ENCODE measurements at places on chromosomes 11 and 22.
A peak's percentile ranks its signal among the peaks of the same experiment; 100 is the strongest.

DNA sequence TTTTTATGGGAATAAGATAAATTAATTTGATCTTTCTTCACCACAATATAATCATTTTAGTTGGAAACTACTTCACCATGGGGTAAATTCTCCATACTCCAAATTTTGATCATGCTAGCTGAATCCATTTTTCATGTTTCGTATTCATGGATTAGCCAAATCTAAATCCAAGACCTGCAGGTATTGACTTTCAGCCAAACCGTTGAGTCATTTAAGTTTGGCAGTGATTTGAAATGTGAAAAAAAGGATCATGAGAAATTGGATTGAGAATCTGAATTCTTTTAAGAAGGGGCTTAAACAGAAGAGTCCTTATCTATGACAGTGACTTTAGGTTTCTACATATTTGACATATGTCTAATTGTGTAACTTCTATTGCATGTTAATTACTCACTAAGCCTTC is 5.3 kb downstream of the GAS2 start:
- no peak for DNase-seq

DNA sequence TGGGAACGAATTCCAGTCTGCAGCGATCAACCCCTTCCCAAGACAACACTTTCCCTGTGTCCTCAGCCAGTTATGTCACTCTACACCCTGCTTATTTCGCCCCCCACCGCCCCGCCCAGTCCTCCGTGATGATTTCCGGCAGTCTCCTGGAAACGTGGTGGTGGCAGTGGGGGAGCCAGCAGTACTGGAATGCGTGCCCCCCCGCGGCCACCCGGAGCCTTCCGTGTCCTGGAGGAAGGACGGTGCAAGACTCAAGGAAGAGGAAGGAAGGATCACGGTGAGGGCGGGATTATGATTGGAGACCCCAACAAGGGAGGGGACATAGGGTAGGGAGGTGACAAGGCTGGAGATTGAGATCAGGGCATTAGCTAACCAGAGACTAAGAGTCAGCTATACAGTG is 4.1 kb downstream of the ROBO3 start:
- DNase-seq, result no peak

GRCh38 chr11:68678031-68678441 is 6.3 kb upstream of the GAL start:
- no peak for DNase-seq

DNA sequence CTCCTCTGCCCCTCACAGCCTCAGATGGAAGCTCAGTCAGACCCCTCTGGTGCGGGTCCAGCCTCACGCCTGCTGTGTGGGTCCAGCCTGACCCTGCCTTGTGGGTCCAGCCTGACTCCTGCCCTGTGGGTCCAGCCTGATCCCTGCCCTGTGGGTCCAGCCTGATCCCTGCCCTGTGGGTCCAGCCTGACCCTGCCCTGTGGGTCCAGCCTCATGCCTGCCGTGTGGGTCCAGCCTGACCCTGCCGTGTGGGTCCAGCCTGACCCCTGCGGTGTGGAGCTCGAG is 445.3 kb downstream of the BRD1 start:
- DNase-seq, result no peak

GRCh38 chr22:31089160-31090100 is 8.3 kb downstream of the SMTN start:
- DNase-seq, result no peak

GRCh38 chr22:19290400-19291217 is 910 bp downstream of the CLTCL1 start:
- no peak for DNase-seq

- peak; percentile 42 for DNase-seq
These were observed 897.2 kb downstream of the TBC1D22A start for GRCh38 chr22:47659467-47660223.

DNA sequence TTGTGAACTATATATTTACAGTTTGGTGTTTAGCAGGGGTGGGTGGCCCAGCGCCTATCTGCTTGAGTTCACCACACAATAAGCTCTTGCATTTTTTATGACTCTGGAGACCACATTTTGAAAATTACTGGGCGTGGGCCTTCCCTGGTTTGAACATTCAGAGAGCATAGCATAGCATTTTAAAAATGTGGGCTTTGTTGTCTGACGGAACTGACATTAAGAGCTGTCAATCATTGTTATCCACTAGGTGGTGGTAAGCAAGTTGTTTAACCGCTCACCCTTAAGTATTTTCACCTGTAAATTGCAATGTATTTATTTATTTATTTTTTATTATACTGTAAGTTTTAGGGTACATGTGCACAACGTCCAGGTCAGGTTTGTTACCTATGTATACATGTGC is 1.0 kb downstream of the NLRP14 start:
- no peak for DNase-seq

DNA sequence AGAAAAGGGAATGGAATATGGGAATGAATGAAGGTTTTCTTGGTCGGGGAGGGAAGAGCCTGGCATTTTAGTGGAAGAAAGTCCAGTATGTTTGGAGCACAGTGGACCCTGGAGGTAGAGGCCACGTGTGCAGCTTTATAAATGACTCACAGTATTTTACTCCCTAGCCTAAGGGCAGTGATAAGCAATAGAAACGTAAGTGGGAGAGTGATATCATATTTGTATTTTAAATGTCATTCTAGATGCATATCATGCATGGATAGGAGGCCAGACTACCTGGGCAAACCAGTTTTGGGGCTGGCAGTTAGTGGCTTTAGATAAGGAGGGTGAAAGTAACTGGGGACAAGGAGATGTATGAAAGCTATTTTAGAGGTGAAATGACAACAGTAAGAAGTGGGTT is 174.1 kb downstream of the ARHGAP42 start:
- DNase-seq, result no peak

Measured in NCI-H146 (cell line).